Sigmoid colon (tissue), 7 donors: ENCODE measurements at places on chromosomes 2 and 18.

- no peaks in the 10 kb centered on the region for H3K4me1 ChIP-seq
- H3K27me3 ChIP-seq = no peaks in the 10 kb centered on the region
- no peak for DNase-seq
- no peak overlapping the region for H3K27ac ChIP-seq
Observed at GRCh38 chr2:35920061-35920460, 435.5 kb upstream of the CRIM1 start.

GRCh38 chr2:120320318-120320851, 25.6 kb upstream of the INHBB start:
- H3K27ac ChIP-seq = no peak overlapping the region
- H3K4me3 ChIP-seq = no peak overlapping the region
- H3K36me3 ChIP-seq = no peaks in the 10 kb centered on the region
- H3K27me3 ChIP-seq = no peaks in the 10 kb centered on the region

DNA sequence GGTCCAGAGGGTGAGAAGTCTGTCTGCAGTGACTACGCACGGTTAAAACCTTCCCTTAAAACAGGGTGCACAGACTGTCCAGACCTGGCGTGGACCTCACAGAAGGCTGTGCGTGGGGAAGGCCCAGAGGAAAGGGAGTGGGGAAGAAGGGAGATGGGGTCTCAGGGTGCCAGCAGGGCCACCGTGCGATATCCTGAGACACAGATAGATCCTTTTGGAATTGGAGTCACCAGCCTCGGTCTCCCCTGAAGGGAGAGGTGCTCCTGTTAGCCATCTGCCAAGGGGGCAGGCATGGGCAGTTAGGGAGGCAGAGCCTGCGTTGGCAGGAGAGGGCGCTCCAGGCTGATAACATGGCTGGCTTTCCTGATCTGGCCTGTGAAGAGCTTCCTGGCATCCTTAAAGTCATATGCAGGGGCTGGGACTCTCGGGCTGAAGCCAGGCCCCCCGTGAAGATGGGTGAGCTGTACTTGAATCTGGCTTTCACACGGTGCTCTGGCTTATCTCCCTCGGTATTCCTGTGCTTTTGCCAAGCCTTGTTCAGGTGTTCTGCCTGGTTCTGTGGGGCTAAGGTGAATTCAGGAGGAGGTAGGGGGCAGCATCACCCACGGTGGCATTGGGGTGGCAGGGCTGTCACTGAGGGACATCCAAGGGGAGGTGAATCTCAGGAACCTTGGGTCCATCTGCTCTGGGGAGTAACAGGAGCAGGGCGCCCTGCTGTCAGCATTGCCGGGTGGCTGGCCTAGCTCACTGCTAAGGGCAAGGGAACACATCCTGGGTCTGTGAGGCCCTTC, 107.2 kb upstream of the SMAD2 start:
- H3K27ac ChIP-seq = no peak overlapping the region
- no peaks in the 10 kb centered on the region for H3K4me1 ChIP-seq
- DNase-seq = peak; percentile 43
- H3K4me3 ChIP-seq = no peak overlapping the region

GRCh38 chr18:39489431-39489830, 1923.8 kb upstream of the CELF4 start:
- H3K4me3 ChIP-seq = no peak overlapping the region
- H3K27ac ChIP-seq = no peak overlapping the region
- no peaks in the 10 kb centered on the region for H3K4me1 ChIP-seq
- no peaks in the 10 kb centered on the region for H3K36me3 ChIP-seq
- no peaks in the 10 kb centered on the region for H3K27me3 ChIP-seq

DNA sequence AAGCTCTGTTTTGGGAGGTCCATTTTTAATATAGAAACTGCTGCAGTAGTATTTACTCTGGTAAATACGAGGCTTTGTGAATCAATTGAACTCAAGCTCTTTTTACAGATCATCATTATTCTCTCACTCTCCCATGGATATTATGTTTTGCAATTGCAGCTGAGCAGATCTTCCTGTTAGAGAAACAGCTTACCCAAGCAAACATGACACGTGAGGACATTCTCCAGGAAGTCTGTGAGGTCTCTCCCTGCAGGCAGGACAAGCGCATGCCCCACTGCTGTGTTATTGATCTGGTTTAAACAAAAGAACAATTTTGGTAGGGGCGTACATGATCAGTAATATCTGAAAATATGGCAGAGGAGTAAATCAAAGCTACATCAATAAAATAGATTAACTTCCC, 72.1 kb downstream of the COL6A3 start:
- H3K4me3 ChIP-seq = no peak overlapping the region
- H3K27me3 ChIP-seq = no peaks in the 10 kb centered on the region
- peak overlapping the region; percentile 65 for H3K27ac ChIP-seq
- H3K36me3 ChIP-seq = peaks cover 66% of the 10 kb centered on the region

- peaks cover 6% of the 10 kb centered on the region for H3K4me1 ChIP-seq
Observed at GRCh38 chr18:62802523-62802922, 87.2 kb downstream of the PHLPP1 start.

DNA sequence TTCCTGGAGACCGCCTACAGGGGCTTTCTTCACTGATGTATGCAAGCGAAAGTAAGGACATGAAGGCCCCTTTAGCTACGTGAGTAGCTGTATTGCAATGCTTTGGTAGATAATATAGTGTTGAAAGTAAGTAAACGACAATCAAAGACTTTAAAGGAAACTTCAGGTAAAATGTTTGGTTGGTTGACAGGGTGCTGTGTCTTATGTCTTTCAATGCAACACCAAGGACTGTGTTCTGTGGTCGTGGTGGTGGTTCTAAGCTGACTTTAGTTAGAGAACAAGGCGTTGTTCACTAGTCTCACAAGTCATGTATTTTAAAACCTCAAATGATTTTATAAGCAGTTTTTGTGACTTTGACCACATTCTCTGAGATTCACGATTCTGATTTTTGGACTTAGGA, 58.0 kb upstream of the CABYR start:
- no peaks in the 10 kb centered on the region for H3K4me1 ChIP-seq
- no peaks in the 10 kb centered on the region for H3K27me3 ChIP-seq
- H3K27ac ChIP-seq = no peak overlapping the region
- no peaks in the 10 kb centered on the region for H3K36me3 ChIP-seq
- no peak for DNase-seq
- no peak overlapping the region for H3K4me3 ChIP-seq

DNA sequence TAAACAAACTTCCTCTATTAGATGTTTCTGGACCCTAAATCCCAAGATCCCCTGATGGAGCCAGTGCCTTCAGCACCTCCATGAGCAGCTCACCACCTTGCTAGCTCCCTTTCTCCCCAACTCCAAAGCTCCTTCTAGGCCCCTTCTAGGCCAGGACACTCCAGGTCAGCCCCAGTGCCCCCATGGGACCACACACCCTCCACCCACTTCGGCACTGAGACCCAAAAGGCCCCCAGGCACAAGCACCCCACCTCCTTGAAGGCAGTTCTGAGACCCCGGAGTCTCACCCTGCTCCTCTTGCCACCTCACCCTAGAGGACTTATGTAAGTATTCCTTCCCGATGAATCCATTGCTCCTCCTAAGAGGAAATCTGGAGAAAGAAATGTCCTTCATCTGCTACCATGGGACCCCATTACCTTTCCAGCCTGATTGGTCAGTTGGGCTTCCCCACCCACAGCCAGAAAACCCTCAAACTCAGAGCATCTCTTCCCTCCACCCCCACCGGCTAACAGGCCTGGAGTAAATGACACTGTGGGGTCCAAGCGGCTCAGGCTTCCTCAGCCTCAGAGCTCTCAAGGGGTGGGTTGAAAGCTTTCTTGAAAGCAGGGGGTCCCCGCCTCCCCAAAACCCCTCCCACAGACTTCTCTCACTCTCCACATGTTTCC, 9.8 kb upstream of the ARMC9 start:
- no peak overlapping the region for H3K4me3 ChIP-seq
- H3K36me3 ChIP-seq = no peaks in the 10 kb centered on the region
- peak overlapping the region; percentile 86 for H3K27ac ChIP-seq
- peak; percentile 46 for DNase-seq
- H3K4me1 ChIP-seq = peaks cover 50% of the 10 kb centered on the region

- no peaks in the 10 kb centered on the region for H3K36me3 ChIP-seq
- H3K27ac ChIP-seq = no peak overlapping the region
- no peak overlapping the region for H3K4me3 ChIP-seq
- no peaks in the 10 kb centered on the region for H3K4me1 ChIP-seq
- DNase-seq = no peak
Observed at GRCh38 chr2:76851000-76851399, 671.2 kb downstream of the LRRTM4 start.

DNA sequence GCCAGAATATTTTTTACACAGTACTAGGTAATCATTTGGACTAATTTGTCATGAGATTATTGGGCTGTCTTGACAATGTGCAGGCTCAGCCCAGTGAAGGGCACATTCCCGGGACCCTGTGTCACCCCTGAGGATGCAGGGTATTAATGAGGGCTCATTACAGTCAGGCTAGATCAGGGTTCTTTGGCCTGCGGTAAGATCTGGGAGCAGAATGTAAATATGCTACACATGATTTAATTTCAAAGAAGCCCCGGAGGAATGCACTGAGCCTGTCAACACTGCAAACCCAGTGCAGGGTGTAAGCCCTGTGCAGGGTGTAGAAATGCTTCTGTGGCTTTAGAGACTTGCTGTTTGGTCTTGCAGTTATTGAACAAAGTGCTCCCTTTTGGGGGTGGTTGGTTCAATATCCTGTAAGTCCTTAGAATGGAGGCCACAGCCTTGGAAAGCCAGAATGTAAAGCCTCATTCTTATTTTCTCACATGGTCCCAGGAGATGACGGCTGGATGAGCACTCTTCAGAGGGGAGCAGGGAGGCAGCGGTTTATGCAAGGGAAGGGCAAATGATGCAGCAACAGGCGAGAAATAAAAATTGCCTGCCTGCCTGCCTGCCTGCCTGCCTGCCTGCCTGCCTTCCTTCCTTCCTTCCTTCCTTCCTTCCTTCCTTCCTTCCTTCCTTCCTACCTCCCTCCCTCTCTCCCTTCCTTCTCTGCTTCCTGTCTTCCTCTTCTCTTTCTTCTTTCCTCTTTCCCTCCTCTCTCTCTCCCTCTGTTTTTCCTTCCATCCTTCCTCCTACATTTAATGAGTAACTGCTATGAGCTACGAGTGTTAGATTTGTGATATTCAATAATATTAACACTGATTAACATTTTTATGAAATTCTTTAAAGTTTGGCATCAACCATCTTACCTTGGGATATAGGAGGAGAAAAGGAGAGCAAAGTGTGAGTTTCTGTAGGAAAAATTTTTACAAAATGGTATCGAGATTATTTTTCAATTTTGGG, 148.8 kb downstream of the VAPA start:
- peak overlapping the region; percentile 24 for H3K27ac ChIP-seq
- DNase-seq = no peak
- H3K27me3 ChIP-seq = no peaks in the 10 kb centered on the region
- H3K36me3 ChIP-seq = no peaks in the 10 kb centered on the region

DNA sequence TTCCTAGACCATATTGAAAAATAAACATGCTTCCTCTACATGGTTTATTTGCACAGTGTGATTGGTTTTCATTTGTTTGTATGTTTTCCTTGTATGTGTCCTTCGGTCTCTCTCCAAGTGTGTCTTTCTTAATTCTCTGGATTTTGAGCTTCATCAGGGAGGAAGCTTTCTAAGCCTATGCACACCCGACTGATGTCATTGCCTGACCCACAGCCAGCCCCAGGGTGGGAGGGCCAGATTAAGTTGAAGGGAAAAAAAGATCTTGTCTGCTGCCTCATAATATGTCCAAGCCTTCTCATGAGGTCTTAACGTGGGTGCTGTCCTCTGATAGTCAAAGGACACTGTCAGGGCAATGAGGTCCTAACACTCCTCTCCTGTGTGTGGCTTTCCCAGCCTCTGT, 115.2 kb downstream of the MARCHF4 start:
- H3K4me3 ChIP-seq = no peak overlapping the region
- no peaks in the 10 kb centered on the region for H3K27me3 ChIP-seq
- no peak for DNase-seq
- no peaks in the 10 kb centered on the region for H3K4me1 ChIP-seq
- H3K36me3 ChIP-seq = no peaks in the 10 kb centered on the region

DNA sequence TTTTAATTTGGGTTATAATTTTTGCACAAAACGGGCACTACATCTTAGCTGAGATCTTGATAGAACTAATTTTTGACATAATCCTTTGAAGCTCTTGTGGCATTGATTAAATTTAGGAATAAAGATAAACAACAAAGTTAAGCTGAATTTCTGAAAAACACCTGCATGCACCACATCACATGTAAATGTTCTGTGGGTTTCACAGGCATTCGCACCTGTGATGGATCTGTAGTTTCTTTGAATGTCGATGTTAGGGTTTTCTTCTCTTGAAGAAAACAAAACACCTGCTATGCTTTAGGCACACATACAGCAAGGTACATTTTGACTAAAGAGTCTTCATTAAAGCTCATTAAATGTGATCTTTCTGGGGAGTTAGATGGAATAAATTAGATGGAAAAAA, 60.3 kb downstream of the RPIA start:
- no peaks in the 10 kb centered on the region for H3K4me1 ChIP-seq
- no peak overlapping the region for H3K27ac ChIP-seq
- DNase-seq = no peak
- peaks cover 23% of the 10 kb centered on the region for H3K36me3 ChIP-seq

- H3K36me3 ChIP-seq = no peaks in the 10 kb centered on the region
- H3K27ac ChIP-seq = no peak overlapping the region
- no peak for DNase-seq
- H3K27me3 ChIP-seq = peaks cover 26% of the 10 kb centered on the region
- peaks cover 39% of the 10 kb centered on the region for H3K4me1 ChIP-seq
- no peak overlapping the region for H3K4me3 ChIP-seq
Observed at GRCh38 chr2:5697562-5697961, 5.4 kb downstream of the SOX11 start.

DNA sequence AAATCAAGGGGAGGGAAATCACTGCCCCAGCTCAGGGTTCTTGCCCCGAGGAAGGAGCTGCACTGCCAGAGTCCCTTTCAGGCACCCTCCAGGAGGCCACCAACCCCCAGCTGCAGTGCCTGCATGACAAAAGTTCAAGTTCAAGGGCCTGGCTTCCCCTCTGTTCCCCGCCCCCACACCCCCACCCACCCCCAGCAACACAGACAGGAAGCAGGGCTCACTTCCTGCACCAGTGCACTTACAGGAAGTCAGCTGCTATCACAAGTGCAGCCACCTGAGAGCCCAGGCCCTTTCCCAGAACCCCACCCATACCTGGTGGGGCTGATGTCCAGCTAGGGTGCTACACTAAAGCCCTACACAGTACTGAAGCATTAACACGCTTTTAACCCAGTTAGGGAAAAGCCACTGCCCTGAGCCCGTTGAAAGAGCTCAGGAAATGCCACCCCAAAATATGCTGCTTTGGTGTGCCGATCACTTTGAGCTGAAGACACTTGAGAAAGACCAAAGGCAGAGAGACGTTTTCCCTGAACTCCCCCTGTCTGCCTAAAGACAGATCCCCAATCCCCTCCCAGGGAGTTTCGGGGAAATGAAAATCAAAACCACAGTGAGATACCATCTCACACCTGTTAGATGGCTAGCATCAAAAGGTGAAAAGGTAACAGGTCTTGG, 109.9 kb upstream of the CAB39 start:
- H3K36me3 ChIP-seq = no peaks in the 10 kb centered on the region
- no peak overlapping the region for H3K4me3 ChIP-seq
- no peak overlapping the region for H3K27ac ChIP-seq

DNA sequence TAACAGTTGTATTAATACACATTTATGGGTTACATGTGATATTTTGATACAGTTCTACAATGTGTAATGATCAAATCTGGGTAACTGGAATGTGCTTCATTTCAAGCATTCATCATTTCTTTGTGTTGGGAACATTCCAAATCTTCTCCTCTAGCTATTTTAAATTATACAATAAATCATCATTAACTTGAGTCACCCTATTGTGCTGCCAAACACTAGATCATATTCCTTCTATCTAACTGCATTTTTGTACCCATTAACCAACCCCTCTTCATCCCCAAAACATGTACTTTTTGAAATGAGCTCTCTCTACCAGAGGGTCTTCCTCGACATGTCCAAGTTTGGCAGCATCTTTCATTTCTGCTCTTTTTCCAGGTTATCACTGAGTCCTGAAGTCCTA, 81.1 kb upstream of the TTC39C start:
- no peak overlapping the region for H3K4me3 ChIP-seq
- no peak overlapping the region for H3K27ac ChIP-seq
